ENCODE measurements at places on chromosomes 3 and 15. TPM values are rescaled to one million over a fixed set of nuclear protein-coding genes. Genes with fewer than 3 reads are reported as not detected.

Gene CCR3
- not detected for total RNA-seq

Gene RFT1
- total RNA-seq, result 27.9 TPM

Gene PODXL2
- 11.3 TPM for total RNA-seq

Gene INSYN1
- 1.3 TPM for total RNA-seq

Gene MOBP
- 0.16 TPM for total RNA-seq

Gene FAM107A
- 0.18 TPM for total RNA-seq

Gene NEK11
- total RNA-seq, result 4.4 TPM

Gene SCG3
- 0.06 TPM for total RNA-seq

Gene ZNF774
- 1.5 TPM for total RNA-seq

Gene NXPE3
- total RNA-seq, result 21.0 TPM

Gene STRIT1
- total RNA-seq, result not detected

Gene CRTC3
- total RNA-seq, result 21.2 TPM

Gene HES1
- 10.2 TPM for total RNA-seq

Gene ABI3BP
- total RNA-seq, result 1.7 TPM

Gene ZIC1
- 0.02 TPM for total RNA-seq

Gene B3GALNT1
- total RNA-seq, result 0.08 TPM

Gene PLSCR5
- not detected for total RNA-seq

Gene CFAP91
- 0.31 TPM for total RNA-seq

Gene FILIP1L
- 0.21 TPM for total RNA-seq

Gene PRSS50
- not detected for total RNA-seq

Gene EPM2AIP1
- 6.3 TPM for total RNA-seq

All from A549 treated with Mapracorat at 1 μM for 4 hours (cell line).